ENCODE measurements at places on chromosomes 7 and 10. TPM values are rescaled to one million over a fixed set of nuclear protein-coding genes. Genes with fewer than 3 reads are reported as not detected.

DNA sequence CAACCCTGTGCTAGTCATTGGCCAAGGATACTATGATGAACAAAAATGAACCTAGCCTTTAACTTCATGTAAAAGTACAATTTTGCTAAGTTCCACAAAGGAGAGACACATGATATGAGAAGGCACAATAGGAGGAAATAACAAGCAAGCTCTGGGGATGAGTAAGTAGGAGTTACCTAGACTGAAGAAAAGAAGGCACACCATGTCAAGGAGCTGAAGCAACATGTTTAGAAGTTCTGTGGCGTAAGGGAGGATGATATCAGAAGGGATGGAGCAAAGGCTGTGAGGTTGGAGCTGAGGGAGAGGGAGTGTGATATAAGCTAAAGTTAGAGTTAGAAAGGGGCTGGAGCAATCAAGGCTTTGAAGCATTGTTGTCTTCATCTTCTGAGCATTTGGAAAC, 25.6 kb downstream of the KIFBP start:
- DNase-seq, result no peak

DNA sequence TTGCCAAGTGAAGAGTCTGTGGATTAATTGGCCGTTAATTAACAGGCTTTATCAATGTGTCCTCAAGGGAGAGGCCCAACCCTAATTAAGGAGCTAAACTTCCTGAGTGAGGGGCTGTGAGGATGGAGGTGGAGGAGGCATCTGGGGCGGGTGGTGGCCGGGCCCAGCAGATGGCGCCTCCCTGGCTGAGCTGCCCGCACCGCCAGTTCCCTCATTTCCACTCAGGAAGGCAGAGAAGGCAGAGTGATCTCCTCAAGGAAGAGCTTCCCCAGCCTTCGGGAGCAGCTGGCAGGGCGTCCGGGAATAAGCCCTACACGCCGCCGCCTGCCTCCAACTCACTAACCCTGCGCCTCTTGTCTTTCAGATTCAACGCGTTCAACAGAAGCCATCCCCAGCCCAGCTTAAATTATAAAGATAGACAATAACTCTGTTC, 112.2 kb downstream of the CYTH3 start:
- DNase-seq, result no peak

- DNase-seq, result no peak
Measured at GRCh38 chr10:77770081-77770867, 132.7 kb upstream of the KCNMA1 start.

GRCh38 chr7:41685684-41686083, 17.2 kb downstream of the INHBA start:
- DNase-seq, result no peak

DNA sequence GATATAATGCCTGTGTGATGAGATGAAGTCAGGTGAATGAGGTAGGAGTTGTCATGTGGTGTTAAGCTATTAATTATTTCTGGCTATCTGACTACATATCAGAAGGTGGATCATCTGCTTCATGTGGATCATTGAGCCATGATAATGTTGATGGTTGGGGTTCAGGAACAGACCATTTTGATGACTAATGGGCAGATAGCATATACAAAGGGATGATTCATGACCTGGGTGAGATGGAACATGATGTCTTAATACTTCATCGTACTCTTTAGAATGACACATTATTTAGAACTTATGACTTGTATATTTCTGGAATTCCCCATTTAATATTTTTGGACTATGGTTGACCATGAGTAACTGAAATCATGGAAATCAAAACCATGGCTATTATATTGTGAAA, 155.1 kb downstream of the OR13A1 start:
- no peak for DNase-seq

The TLX1 gene
- total RNA-seq, result not detected

The TNPO3 gene
- 47.2 TPM for total RNA-seq

The SGCE gene
- not detected for total RNA-seq

The ZNF37A gene
- total RNA-seq, result 17.5 TPM

The IQUB gene
- not detected for total RNA-seq

The CYP26A1 gene
- not detected for total RNA-seq

The EPHA1 gene
- 15.7 TPM for total RNA-seq

The GLI3 gene
- not detected for total RNA-seq

The CYP2C8 gene
- not detected for total RNA-seq

All from activated CD8-positive, alpha-beta T cell treated with anti-CD3 and anti-CD28 coated beads, Interleukin-2, amount 10 ng/mL, durations not matched to agents 7 days and 5 days (primary cell).